ENCODE measurements at places on chromosomes 13 and 19.

GRCh38 chr19:45523642-45524256 lies 16.5 kb downstream of the VASP start:
- DNase-seq: peak; percentile 86

GRCh38 chr13:110665491-110666254 lies 40.2 kb downstream of the CARS2 start:
- no peak for DNase-seq

- DNase-seq: peak; percentile 72
Measured at GRCh38 chr13:40668335-40668734, 1.9 kb upstream of the FOXO1 start.

DNA sequence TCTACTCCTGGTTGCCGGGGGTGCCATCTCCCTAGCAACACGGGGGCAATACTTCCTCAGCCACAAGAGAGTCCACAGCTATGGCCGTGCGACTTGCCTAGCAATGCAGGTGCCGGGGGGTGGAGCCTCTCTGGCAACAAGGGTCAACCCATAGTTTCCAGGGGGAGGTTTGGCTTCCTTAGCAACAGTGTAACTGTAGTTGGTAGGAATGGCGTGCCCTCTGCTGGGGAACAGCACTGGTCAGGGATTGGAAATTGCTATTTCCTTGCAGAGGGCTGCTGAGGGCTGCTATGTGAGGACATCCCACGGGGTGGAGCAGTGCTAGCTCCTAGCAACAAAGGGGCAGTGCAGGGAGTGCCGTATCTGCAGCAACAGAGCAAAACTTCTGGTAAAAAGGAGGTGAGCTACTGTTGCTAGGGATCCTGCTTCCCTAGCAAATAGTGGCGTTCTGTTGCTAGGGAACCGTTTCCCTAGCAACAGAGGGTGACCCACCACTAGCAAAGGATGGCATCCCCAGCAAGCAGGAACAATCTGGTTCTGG lies 7.0 kb upstream of the TMC4 start:
- DNase-seq: peak; percentile 28

DNA sequence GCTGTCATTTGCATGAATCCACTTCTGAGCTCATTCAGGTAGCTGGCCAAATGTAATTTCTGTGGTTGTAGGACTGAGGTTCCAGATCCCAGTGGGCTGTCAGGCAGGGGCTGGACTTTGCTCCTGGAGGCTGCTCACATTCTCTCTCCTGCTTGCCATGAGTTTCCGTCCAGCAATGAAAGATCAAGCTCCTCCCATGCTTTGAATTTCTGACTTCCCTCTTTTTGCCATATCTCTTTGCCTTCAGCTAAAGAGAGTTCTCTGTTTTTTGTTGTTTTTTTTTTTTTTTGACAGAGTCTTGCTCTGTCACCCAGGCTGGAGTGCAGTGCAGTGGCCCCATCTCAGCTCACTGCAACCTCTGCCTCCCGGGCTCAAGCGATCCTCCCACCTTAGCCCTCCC lies 76.9 kb downstream of the ING1 start:
- DNase-seq: no peak

- DNase-seq: no peak
Measured at GRCh38 chr19:14115756-14116155, 1.8 kb downstream of the PRKACA start.

DNA sequence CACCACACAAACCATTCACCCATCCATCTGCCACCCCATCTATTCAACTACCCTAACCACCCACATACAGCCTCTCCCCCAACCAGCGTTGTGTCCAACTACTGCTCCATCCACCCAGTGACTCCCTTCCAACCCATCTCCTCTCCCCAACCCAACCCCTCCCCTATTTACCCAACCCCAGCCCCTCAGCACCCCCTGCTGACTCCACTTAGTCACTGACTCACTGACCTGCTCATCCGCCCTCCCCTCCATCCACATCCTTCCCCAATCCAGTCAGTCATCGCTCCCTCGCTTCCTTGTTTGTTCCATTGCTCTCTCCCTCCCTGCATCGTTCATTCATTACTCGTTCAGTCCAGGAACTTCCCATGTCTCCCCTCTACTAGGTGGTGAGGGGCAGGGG lies 39.2 kb downstream of the KCNC3 start:
- no peak for DNase-seq

GRCh38 chr13:60412909-60413616 lies 16.0 kb downstream of the TDRD3 start:
- DNase-seq: no peak

- no peak for DNase-seq
Measured at GRCh38 chr13:95553581-95554385, 1.3 kb downstream of the CLDN10 start.

Measured in myocyte (in vitro differentiated cells).